ENCODE measurements at places on chromosomes 13 and 19. TPM values are rescaled to one million over a fixed set of nuclear protein-coding genes. Genes with fewer than 3 reads are reported as not detected.

The TUBA3C gene
- 0.16 TPM for total RNA-seq

The TSKS gene
- total RNA-seq, result 0.88 TPM

The APC2 gene
- total RNA-seq, result 39.4 TPM

The GFY gene
- total RNA-seq, result 0.27 TPM

The CAPN12 gene
- total RNA-seq, result 3.7 TPM

The MADCAM1 gene
- 0.57 TPM for total RNA-seq

The DCT gene
- total RNA-seq, result 0.17 TPM

All from motor neuron (in vitro differentiated cells).